Cerebellar cortex (tissue), 1 donor: ENCODE measurements at places on chromosomes 5 and 9.

DNA sequence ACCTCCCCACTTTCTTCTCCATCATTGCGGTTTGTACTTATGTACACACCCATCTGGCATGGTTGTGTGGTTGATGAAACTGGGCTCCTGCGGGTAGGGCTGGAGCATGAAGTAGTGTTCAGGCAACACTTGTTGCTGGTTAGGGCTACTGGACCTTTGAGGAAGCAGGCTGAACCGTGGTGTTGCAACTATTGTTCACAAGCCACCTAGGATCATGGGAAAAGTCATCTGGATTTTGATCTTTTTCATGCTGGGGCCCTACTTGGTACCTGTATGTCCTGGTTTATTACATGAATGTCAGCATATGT lies 40.1 kb upstream of the TIFAB start:
- DNase-seq: no peak

DNA sequence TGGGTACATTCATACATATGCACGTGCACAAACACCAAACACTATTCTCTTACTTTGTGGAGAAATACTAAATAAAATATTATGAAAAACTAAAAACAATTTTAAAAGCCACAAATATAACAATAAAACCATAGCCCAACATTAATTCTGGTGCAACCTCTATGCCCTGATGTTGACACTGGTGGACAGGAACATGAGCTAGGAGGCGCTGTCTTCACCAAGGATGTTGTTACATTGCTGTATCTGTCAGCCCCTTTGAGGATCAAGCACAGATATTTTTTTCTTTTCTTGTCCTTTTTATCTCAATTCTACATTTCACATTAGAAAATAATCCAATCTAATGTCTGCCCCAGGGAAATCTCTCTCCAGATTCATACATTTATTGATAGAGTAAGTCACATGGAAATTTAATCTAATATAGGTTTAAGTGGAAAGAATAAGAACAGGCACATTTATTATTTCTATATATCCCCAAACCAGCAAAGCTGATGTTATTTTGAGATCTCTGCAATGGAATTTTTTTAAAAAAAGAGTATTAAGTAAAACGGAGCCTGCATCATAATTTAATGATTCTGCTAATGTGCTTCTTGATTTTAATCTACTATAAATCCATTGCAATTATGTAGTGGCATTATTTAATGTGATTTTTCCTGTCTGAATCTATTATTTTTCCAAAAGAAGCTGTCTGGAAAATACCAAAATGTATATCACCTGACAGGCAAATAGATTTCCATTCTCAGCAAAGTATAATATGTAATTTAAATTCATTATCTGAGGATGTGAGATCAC lies 716.5 kb downstream of the MTRR start:
- DNase-seq: no peak

- peak; percentile 28 for DNase-seq
Measured at GRCh38 chr5:67246546-67247268, 50.1 kb upstream of the CD180 start.

- no peak for DNase-seq
Measured at GRCh38 chr5:111142932-111143331, 50.8 kb downstream of the WDR36 start.

DNA sequence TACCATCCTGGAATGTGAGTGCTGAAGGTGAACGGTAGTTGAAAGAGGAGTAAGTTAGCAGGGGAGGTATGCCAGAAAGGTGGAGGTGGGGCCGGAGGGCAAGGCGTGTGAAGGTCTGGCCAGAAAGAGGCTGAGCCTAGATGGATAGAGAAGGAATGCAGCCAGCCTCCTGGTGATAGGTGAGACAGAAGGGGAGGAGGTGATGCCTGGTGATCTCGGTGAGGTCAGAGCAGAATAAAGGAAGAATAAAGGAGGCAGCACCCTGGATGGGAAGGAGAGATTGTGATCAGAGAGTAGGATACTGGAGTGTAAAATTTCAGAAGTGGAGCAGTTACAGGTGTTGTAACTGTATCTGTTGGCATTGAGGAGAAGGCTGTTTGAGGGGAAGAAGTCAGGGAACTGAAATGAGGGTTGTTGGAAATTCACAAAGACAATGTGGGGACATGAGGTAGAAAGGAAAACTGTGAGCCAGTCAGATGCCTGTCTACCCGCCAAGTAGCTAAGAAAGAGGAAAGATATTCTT lies 2.0 kb downstream of the GNG10 start:
- DNase-seq: no peak

DNA sequence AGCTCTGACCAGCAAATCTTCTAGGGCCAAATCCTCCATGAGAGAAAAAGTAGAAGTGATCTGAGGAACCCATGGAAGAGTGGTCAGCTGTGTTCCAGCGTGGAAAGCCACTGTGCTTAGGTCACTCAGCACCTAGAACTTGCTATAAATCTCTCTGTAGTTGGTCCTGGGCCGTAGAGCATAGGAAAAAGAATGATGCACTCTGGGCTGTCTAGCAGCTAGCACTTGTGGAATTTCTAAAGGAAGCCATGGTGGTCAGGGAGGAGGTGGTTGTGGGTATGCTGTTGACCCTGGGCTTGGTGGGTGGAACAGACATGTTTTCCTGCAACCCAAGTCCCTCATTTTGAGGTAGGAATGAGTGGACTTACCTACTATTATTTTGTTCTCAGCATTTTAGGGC lies 48.1 kb downstream of the GGTA1 start:
- DNase-seq: no peak

DNA sequence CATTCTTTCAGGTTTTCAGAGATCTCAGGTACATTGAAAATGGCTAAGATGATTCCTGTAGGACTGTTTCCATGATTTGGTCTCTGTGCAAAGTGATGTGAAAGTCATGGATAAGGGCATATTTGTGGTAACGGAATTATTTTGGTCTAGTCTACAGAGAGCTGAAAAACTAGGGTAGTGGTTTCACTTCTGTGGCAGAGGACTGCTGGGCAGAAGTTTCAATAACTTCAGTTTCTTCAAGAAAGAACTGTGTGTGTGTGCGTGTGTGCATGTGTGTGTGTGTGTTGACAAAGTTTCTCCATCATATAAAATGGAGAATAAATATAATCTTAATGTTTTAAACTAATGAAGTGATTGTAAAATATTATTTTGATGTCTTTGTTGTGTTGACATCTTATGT lies 4.3 kb downstream of the CNOT8 start:
- no peak for DNase-seq

DNA sequence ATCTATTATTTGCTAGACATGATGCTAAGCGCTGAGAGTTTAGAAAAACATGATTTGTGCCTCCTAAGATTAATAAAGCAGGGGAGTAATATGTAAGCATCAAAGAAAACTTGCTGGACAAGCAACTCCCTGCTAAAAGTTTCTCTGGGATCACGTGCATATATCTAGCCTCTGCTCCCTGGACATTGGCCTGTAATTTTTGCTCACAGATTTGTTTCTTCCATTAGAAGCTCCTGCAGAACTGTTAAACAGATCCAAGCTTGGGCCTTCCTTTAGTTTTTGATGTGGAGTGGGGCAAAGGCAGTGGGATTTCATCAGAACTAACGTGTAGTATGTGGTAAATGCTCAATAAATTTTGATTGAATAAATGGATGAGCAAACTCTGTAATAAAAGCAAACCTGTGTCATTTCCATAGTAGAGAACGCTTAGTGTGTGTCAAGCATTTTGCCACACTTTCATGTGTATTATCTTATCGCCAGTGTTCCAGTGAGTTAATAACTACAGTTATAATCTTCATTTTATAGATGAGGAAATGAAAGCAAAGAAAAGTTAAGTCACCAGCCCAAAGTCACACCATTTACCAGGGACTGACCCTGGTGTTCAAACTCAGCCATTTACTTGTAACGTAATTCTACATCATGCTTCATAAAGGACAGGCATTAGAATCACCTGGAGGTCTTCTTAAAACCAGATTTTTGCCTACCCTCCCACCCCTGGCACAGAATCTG lies 100.3 kb downstream of the PCSK5 start:
- DNase-seq: no peak

- no peak for DNase-seq
Measured at GRCh38 chr5:58640011-58640410, 57.1 kb downstream of the RAB3C start.

GRCh38 chr9:131954299-131954698 lies 125.4 kb downstream of the MED27 start:
- peak; percentile 34 for DNase-seq

DNA sequence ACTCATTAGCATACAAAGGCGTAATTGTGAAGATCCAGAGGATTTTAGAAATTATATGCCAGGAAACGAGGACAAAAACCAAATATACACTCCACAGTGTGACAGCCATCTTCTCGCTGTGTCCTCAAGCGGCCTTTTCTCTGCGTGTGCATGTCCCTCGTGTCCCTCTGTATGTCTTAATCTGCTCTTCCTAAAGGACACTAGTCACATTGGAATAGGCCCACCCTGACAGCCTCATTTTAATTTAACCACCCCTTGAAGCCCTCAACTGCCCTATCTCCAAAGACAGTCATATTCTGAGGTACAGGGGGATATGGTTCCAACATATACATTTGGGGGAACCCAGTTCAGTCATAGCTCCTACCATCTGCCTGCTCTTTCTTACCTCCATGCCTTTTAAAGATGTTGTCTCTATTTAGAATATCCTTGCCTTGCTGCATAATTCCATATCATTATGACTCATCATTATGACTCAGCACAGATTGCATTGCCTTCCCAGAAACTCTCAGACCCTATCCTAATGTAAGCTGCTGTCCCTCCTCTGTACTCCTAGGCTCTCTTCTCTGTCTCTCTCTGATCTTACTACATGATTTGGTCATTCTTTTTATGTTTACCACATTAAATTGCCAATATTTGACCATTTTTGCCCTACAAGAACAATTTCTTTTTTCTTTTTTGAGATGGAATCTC lies 210.9 kb downstream of the AOPEP start:
- no peak for DNase-seq

GRCh38 chr5:116542619-116543018 lies 32.0 kb downstream of the SEMA6A start:
- no peak for DNase-seq

- DNase-seq: no peak
Measured at GRCh38 chr5:109739741-109740728, 50.3 kb downstream of the MAN2A1 start.

DNA sequence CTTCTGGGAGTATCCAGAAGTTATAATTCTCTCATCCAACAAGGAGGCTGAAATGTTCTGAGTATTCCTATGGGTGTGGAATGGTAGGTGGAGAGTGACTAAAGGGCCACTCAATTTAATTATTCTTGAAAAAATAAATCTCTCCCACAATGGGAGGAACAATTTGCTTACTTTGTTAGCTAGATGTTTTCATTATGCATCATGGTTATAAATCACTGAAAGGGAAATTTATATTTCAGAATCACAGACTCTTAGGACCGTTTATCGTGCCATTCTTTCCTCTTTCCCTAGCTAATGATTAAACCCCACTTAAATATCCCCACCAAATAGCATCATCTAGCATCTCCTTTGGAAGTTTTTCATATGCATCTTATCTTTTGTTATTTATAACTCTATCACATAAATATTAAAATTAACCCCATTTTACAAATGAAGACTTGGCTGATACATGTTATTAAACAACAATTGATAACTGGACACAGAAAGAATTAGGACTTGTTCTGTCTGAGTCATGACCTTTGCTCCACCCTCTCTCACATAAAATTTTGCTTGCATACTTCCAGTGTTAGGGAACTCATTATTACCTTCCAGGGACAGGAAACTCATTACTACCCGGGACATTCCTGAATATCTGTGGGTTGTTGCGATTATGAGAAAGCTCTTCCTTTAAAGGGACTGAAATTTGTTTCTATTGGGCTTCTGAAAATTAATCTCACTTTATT lies 94.9 kb upstream of the NMUR2 start:
- DNase-seq: no peak

GRCh38 chr9:81146684-81147337 lies 542.5 kb downstream of the TLE1 start:
- DNase-seq: no peak

GRCh38 chr5:149114403-149115312 lies 26.6 kb upstream of the ABLIM3 start:
- DNase-seq: peak; percentile 88

- no peak for DNase-seq
Measured at GRCh38 chr9:71830929-71831328, 62.6 kb upstream of the CEMIP2 start.

GRCh38 chr9:88892724-88893123 lies 98.5 kb upstream of the S1PR3 start:
- no peak for DNase-seq

- no peak for DNase-seq
Measured at GRCh38 chr5:35171078-35171477, 59.2 kb downstream of the PRLR start.

DNA sequence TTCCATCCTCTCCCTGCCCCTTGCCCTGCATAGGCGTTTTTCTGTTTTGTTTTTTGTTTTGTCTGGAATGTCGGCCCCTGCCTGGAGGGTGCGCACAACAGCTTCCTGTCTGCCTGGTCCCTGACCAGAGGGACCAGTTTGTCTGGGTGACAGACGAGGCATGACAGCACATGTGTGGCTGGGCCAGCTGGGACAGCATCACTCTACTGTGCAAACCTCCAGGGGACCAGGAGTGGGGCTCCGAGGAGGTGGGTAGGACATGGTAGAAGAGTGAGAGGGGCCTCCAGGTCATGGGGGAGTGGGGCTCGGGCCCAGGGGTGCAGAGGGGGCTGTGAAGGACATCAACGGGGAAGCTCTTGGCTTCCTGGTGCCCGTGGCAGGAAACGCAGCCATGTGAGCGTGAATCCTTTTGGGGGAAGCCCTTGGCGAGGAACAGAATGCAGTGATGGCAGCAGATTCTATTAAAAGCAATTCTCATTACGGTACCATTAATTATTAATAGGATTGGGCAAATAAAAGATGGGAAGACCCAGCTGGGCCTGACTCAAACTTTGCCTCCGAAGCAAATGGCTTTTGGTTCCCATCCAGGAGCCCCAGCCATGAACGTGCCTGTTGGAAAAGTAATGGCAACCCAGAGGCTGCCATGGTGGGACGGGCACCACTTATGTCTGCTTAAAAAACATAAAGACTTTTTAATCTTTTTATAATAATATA lies 184.4 kb upstream of the IER5L start:
- DNase-seq: no peak

- DNase-seq: no peak
Measured at GRCh38 chr9:94908583-94909249, 182.2 kb downstream of the AOPEP start.

DNA sequence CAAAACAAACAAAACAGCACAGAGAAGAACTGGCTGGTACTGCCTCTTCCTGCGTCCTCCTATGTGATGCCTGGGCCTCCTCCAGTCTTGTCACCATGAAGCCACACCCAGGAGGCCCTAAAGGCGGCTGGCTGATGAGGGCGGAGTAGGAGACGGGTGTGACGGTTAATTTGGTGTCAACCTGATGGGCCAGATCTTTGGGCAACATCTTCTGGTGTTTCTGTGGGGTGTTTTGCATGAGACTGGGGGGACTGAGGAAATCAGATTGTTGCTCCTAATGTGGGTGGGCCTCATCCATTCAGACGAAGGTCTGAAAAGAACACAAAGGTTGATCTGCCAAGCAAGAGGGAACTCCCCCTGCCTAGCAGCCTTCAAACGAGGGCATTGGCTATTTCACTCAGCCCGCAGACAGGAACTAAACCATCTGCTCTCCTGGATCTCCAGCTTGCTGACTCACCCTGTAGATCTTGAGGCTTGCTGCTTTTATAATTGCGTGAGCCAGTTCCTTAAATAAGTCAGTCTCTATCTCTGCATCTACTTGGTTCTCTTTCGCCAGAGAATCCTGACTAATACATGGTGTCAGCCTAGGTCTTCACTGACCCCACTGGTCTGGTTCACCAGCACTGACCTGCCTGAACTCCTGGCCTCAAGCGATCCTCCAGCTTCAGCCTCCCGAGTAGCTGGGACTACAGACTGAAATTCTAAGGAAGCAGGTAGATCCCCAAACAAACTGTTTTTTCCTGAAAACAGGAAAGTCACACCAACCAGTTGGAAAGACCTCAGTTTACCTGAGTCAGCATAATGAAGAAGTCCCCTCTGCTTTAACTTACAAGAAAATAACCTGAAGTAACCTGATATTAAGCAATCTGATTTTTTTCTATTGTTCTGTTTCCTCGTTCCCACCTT lies 12.8 kb upstream of the ZFP62 start:
- DNase-seq: no peak
